Central memory CD8-positive, alpha-beta T cell (primary cell): ENCODE measurements at places on chromosomes 5 and 9.

DNA sequence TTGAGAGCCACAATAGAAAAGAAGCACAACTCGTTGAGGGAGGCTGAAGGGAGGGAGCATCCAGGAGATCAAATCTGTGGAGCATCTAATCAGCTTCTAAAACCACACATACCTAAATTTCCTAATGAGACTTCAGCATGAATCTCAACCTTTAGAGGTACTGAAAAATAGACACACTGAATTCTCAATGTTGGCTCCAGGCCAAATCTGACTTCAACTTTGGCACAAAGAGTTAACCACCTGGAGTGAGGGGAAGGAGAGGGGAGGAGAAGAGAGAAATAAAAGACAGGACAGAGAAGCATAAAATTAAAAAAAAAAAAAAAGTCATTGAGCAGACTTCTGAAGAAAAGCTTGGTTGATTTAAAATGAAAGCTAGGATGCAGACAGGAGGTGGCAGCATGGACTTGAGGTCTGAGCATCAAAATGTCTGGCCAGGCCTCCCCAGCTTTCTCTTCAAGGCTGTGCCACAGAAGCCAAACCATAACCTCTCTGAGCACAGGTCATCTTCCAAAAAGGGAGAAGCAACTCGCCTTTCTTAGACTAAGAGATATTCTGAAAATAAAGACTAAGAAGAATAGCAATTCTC, 205.6 kb downstream of the DENND1A start:
- H3K36me3 ChIP-seq, result peaks cover 2% of the 10 kb centered on the region
- H3K27me3 ChIP-seq, result no peaks in the 10 kb centered on the region
- no peak for DNase-seq
- H3K4me1 ChIP-seq, result peaks cover 15% of the 10 kb centered on the region
- no peak overlapping the region for H3K4me3 ChIP-seq
- no peak overlapping the region for H3K27ac ChIP-seq

DNA sequence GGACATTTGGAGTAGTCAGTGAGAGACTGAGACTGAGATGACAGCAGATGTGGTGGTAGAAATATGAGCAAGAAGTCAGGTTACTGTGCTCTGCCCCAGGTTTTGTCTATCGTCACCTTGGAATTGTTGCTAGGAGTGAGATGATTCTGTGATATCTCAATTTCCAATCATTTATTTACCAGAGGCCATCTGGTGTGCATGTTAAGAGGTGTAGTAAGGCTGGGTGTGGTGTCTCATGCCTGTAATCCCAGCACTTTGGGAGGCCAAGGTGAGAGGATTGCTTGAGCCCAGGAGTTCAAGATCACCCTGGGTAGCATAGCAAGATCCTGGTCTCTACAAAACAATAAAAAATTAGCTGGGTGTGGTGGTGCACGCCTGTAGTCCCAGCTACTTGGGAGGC, 38.6 kb upstream of the CARTPT start:
- DNase-seq, result no peak
- no peaks in the 10 kb centered on the region for H3K4me1 ChIP-seq
- peaks cover 76% of the 10 kb centered on the region for H3K27me3 ChIP-seq
- H3K36me3 ChIP-seq, result no peaks in the 10 kb centered on the region
- H3K4me3 ChIP-seq, result no peak overlapping the region

DNA sequence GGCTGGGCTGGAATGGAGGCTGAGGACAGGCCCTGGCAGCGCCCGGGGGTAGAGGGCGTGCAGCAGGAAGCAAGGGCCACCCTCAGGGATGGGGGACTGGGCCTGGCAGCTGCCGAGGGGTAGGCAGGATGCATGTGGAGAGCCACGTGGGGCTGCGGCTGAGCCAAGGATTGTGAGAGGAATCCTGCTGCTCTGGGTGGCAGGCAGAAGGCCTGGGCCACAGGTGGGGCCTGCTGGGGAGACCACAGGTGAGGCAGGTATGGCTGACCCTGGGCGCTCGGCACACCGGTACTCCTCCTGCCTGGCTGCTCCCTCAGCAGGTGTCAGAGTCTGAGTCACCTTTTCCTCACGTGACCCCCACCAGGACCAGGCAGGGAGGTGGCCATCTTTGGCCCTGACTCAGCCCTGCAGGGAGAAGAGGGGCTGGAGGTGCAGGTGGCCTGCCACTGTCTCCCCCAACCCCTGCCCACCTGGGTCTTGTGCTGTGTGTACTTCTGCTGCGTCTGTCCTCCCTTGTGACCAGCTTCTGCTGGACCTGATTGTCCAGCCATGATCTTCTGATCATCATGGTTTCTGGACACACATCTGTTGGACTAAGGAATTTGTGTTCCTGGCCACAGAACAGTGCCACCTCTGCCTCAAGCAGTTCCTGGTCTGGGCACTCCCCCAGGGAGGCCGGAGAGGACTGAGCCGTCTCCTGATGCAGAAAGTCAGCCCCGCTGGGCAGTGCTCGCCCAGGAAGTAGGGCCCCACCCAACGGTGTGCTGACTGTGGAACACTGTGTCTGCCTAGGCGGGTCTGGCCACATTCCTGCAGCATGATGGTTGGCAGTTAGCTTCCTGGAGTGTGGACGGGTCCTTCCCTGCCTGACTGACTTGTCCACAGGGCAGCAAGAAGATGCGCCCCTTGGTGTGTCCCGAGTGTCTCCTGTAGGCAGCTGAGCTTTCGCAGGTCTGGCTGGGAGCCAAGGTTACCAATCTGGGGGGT, 6.4 kb downstream of the ARRDC1 start:
- H3K27me3 ChIP-seq, result no peaks in the 10 kb centered on the region
- H3K4me3 ChIP-seq, result no peak overlapping the region
- peaks cover 18% of the 10 kb centered on the region for H3K36me3 ChIP-seq
- H3K4me1 ChIP-seq, result peaks cover 18% of the 10 kb centered on the region
- peak overlapping the region; percentile 88 for H3K27ac ChIP-seq

DNA sequence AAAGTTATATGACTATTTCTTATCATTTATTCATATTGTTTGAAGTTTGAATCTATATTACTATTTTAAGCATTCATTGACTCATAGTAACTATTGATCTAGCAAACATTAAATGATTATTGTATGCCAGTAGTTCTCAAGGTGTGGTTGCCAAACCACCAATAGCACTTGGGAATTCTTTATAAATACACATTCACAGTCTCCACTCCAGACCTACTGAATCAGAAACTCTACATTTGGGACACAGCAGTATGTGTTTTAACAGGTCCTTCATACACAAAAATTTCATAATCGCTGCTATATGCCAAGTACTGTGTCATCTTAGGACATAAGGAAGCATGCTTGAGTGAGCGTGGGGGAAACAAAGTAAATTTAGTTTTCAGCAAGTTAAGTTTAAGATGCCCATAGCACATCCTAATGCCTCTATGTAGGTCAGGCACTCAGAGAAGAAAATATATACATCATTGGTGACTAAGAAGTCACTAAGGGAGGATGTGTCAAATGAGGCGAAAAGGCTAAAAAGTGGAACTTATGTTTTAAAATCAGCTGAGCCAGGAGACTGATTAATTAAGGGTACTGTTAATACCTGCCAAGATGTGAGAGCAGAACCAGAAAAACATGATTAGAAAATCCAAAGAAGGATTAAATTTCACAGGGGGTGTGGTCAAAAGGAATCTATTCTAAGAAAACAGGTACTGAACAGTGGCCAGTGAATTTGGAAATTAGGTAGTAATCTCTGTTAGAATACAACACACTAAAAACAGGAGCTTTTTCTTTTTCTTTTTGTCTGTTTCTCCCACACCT, 340.8 kb downstream of the HCN1 start:
- H3K36me3 ChIP-seq, result no peaks in the 10 kb centered on the region
- no peak overlapping the region for H3K27ac ChIP-seq
- no peak overlapping the region for H3K4me3 ChIP-seq
- no peak for DNase-seq

GRCh38 chr5:15948190-15948589, 231.4 kb downstream of the MARCHF11 start:
- DNase-seq, result no peak
- no peaks in the 10 kb centered on the region for H3K36me3 ChIP-seq
- no peaks in the 10 kb centered on the region for H3K4me1 ChIP-seq
- no peak overlapping the region for H3K27ac ChIP-seq

GRCh38 chr5:96868603-96869371, 7.5 kb upstream of the ERAP2 start:
- peaks cover 2% of the 10 kb centered on the region for H3K36me3 ChIP-seq
- no peaks in the 10 kb centered on the region for H3K27me3 ChIP-seq
- peaks cover 18% of the 10 kb centered on the region for H3K4me1 ChIP-seq

- H3K4me3 ChIP-seq, result peak overlapping the region; percentile 91
- peaks cover 14% of the 10 kb centered on the region for H3K36me3 ChIP-seq
- DNase-seq, result no peak
Measured at GRCh38 chr9:37902796-37903646, 906 bp downstream of the SLC25A51 start.

- peaks cover 2% of the 10 kb centered on the region for H3K36me3 ChIP-seq
- H3K4me1 ChIP-seq, result no peaks in the 10 kb centered on the region
- H3K27ac ChIP-seq, result no peak overlapping the region
Measured at GRCh38 chr9:38417003-38417945, 7.0 kb downstream of the IGFBPL1 start.

DNA sequence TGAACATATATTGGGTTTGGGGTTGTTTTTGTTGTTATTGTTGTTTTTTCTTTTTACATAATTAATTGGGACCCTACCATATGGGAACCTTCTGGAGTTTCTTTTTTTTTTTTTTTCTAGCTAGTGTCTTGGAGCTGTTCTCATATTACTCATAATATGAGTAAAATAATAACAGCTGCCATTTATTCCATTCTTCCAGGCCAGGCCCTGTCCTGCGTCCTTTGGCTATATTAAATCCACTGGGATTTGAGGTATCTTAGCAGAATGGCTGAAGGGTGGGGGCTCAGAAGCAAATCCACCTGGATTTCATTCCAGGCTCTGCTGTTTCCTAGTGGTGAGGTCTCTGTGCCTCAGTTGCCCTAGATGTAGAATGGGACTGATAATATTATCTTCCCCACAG, 47.2 kb upstream of the RPL26L1 start:
- DNase-seq, result no peak
- H3K27ac ChIP-seq, result no peak overlapping the region
- H3K27me3 ChIP-seq, result no peaks in the 10 kb centered on the region
- peaks cover 16% of the 10 kb centered on the region for H3K36me3 ChIP-seq
- peaks cover 5% of the 10 kb centered on the region for H3K4me1 ChIP-seq
- no peak overlapping the region for H3K4me3 ChIP-seq

DNA sequence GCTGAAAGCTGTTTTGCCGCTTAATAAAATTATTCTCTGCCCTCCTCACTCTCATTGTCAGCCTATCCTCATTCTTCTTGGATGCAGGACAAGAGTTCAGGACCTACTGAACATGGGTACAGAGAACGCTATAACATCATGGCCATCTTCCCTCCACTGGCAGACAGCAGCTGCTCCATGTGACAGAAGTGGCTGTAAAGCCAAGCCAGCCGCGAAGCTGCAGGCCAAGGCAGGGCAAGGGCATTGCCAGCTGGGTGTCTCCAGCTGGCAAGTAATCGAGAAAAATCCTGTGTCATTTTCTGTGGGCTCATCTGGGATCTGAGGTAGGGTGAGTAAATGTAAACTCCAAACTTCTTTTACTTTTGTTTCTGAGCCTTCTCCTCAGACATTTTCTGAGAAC, 84.8 kb downstream of the SLC25A46 start:
- DNase-seq, result no peak
- H3K4me3 ChIP-seq, result no peak overlapping the region
- H3K27ac ChIP-seq, result no peak overlapping the region
- H3K36me3 ChIP-seq, result no peaks in the 10 kb centered on the region

DNA sequence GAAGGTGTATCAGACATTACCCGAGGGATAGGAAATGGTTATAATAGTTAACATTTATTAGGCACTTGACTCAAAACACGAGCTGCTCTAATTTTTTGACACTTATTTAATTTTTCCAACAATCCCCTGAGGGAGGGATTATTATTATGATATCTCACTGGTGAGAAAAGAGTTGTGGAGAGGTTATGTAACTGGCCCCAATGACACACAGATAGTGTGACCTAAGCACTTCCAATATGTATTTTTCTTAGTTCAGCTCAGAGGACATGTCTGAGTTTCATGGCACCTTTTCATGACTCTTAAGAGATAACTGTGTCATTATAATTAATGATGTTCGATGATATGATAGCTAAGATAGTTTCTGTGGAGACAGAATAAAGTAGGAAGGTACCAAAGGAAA, 86.9 kb downstream of the PTCD2 start:
- H3K4me1 ChIP-seq, result no peaks in the 10 kb centered on the region
- no peak overlapping the region for H3K4me3 ChIP-seq
- no peak for DNase-seq
- H3K27me3 ChIP-seq, result peaks cover 51% of the 10 kb centered on the region

GRCh38 chr9:32442433-32442832, 58.0 kb downstream of the ACO1 start:
- H3K27ac ChIP-seq, result no peak overlapping the region
- no peak for DNase-seq
- H3K36me3 ChIP-seq, result peaks cover 17% of the 10 kb centered on the region
- no peaks in the 10 kb centered on the region for H3K27me3 ChIP-seq

DNA sequence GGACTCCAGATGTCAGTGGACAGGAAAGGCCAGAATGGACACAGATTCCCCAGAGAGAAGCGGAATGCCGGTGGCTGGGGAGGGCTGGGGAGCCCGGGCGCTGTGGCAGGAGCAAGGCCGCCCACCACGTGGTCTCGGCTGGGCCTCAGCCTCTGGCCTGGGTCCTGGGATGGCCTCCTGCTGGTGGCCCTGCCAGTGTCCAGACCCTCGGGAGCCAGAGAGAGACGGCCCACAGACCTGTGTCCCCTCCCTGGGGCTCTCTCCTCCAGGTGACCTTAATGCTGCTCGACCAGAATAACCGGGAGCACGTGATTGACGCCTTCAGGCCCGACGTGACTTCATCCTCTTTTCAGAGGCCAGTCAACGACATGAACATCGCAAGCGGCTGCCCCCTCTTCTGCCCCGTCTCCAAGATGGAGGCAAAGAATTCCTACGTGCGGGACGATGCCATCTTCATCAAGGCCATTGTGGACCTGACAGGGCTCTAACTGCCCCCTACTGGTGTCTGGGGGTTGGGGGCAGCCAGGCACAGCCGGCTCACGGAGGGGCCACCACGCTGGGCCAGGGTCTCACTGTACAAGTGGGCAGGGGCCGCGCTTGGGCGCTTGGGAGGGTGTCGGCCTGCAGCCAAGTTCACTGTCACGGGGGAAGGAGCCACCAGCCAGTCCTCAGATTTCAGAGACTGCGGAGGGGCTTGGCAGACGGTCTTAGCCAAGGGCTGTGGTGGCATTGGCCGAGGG, 19.0 kb downstream of the FBXW5 start:
- no peaks in the 10 kb centered on the region for H3K27me3 ChIP-seq
- peaks cover 8% of the 10 kb centered on the region for H3K4me1 ChIP-seq
- peaks cover 19% of the 10 kb centered on the region for H3K36me3 ChIP-seq
- no peak for DNase-seq
- no peak overlapping the region for H3K27ac ChIP-seq
